ENCODE measurements at places on chromosomes 12 and 14. TPM values are rescaled to one million over a fixed set of nuclear protein-coding genes. Genes with fewer than 3 reads are reported as not detected.
A peak's percentile ranks its signal among the peaks of the same experiment; 100 is the strongest.

DNA sequence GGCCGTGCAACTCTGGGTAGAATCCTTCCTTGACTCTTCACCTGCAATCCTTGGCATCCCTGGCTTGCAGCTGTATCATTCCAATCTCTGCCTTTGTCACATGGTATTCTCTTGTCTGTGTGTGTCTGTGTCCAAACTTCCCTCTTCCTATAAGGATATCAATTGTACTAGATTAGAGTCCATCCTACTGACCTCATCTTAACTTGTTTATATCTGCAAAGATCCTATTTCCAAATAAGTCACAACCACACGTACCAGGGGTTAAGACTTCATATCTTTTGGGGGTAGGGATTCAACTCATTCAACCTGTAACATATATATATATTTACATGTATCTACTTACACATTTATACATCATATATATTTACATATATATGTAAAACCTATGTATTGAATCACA, 29.6 kb upstream of the RASSF3 start:
- DNase-seq: no peak

- DNase-seq: peak; percentile 78
Measured at GRCh38 chr14:36941783-36942521, 230.5 kb downstream of the SLC25A21 start.

DNA sequence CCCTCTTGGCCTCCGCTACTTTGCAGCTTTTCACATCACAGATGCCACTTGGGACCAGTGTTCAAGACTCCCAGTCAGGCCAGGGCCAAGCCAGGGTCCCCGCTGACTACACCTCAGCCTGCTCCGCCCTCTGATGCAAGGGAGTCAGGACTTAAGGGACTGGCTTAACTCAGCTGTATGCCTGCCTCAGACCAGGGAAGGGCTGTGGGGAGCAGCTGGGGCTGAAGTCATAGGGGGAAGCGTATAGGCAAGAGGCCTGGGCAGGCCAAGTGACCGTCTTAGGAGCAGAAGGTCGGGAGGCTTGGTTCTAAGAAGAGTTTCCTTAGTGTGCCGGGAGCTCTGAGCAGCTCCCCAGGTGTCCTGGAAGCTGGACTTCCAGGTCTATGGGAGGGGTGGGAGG, 21.9 kb downstream of the KDM2B start:
- no peak for DNase-seq

DNA sequence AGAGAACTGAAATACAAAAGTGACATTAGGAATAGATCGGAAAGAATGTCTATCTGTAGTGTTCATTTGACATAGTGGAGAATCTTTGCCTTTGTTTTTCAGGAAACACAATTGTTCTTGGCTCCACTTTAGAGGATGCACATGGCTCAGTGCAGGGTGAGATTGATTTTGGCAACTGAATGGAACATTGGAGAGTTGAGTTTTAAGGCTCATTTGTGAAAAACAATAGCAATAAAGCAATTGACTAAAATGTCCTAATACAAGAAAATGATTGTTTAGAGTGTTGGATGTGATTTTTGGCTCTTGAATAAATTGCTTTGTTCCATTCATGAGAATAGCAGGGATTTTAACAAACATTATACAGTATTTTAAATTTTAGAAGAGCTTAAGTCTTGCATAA, 116.4 kb downstream of the SLC38A1 start:
- DNase-seq: no peak

The PTGER2 gene
- total RNA-seq: 0.65 TPM

The OR6C2 gene
- total RNA-seq: not detected

DNA sequence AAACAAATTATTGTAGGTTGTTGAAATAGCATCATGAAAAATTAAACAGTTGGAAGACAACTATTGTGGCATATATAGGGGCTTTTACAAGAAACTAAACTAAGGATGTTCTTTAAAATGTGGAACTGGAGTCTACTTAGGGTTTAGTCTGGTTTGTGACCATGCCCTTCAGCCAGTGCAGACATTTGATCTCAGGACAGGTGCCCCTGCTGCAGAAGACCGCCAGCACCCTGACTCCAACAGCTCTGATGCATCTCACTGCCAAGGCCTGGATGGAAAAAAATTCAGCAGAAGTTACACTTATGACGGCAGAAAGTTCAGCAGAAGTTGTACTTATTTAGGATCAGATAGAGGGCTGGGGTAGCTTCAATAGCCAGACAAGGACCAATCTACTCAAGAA, 51.5 kb downstream of the TMEM117 start:
- DNase-seq: no peak

- no peak for DNase-seq
Measured at GRCh38 chr14:69059658-69060623, 80.8 kb upstream of the ACTN1 start.

DNA sequence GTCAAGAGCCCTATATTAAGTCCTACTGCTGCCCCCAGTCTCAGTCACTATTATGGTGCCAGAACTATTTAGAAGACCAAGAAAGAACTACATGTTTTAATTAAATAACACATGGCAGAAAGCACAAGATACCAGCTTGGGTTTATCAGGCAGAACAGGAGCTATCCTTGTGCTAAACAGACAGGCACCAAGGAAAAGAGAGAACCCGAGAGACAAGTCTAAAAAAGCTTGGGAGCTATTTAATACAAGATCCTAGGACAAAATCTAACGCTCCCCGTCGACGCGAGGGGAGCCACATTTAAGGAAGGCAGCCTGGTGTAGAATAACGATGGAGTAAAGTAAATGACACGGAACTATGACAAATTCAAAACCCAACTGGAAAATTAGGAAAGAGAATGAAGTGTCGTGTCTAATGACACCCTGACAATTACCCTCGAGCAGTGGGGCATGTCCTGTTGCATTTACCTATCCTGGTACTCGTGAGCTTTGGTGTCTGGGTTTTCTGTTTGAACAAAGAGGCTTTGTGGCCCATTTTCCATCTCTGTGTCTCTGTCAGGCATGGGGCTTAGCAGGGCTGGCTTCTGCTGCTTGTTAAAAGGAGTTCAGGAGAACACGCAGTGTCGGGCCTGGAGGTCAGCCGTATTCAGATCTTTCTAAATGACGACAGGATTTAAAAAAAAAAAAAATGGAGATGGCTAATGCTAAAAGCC, 140.6 kb downstream of the ETNK1 start:
- no peak for DNase-seq

GRCh38 chr12:11773889-11774677, 124.6 kb downstream of the ETV6 start:
- no peak for DNase-seq

- DNase-seq: peak; percentile 58
Measured at GRCh38 chr12:12717586-12718380, 615 bp downstream of the CDKN1B start.

The FOS gene
- total RNA-seq: 11.9 TPM

The SRGAP1 gene
- total RNA-seq: 2.0 TPM

- DNase-seq: no peak
Measured at GRCh38 chr12:78328524-78328923, 497.8 kb downstream of the NAV3 start.

DNA sequence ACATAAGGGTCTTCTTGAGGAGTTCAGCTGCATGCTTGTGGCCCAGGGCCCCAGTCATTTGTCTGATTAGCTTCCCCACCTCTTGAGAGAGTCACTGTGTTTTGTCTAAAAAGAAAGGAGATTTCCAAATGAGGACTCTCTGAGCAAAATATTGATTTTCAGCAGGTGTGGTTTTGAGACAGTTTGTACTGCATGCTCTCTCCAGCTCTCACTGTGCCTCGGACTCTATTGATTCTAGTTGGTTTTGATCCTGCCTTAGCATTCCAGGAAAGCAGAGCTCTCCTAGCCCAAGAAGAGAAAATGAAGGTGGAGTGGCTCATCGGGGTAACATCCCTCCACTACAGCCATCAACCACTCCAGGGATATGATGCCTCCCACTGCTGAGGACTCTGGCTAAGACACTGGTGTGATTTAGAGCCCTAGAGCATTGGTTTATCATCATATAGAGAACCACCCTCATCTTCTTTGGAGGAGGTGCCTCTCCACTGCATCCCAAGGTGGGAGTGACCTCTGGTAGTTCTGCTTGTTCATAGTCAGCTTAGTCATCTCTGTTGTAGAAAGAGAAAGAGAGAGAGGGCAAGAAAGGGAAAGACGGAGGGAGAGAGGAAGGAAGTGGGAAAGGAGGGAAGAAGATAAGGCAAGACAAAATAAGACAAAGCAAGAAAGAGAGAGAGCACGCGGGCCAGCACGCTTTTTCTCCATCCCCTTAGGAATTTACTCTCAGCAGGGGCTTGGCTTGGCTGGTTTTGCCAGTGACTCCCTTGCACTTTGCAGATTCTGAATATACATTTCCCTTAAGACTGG, 365.6 kb downstream of the DPF3 start:
- no peak for DNase-seq

DNA sequence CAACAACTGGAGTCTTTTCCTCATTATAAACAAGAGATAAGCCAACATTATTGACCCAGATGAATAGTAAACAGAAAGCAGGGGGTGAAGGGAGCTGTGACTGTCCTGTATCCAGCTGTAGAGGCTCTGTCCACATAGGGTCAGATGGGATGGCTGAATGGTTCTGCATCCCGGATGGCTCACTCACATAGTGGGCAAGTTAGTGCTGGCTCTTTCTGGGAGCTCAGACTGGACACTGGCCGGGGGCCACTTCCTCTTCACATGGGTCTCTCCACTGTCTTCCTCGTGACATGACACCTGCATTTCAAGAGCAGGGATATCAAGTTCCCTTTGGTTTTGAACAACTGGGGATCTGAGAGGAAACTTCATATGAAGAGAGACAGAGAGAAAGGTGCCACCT, 969.6 kb upstream of the TMEM132C start:
- no peak for DNase-seq

The FAM161B gene
- 4.1 TPM for total RNA-seq

The RAB21 gene
- total RNA-seq: 163 TPM

- DNase-seq: no peak
Measured at GRCh38 chr12:100197486-100197885, 3.1 kb upstream of the ACTR6 start.

The NTN4 gene
- total RNA-seq: 81.5 TPM

The TDRD9 gene
- total RNA-seq: 2.7 TPM

The RIPK3 gene
- 2.9 TPM for total RNA-seq

GRCh38 chr12:55829967-55830600, 697 bp upstream of the DNAJC14 start:
- DNase-seq: peak; percentile 68

The SMIM41 gene
- 0.35 TPM for total RNA-seq

All from Right ventricle myocardium superior (tissue), 1 donor.